ENCODE measurements at places on chromosomes 5 and 9.

DNA sequence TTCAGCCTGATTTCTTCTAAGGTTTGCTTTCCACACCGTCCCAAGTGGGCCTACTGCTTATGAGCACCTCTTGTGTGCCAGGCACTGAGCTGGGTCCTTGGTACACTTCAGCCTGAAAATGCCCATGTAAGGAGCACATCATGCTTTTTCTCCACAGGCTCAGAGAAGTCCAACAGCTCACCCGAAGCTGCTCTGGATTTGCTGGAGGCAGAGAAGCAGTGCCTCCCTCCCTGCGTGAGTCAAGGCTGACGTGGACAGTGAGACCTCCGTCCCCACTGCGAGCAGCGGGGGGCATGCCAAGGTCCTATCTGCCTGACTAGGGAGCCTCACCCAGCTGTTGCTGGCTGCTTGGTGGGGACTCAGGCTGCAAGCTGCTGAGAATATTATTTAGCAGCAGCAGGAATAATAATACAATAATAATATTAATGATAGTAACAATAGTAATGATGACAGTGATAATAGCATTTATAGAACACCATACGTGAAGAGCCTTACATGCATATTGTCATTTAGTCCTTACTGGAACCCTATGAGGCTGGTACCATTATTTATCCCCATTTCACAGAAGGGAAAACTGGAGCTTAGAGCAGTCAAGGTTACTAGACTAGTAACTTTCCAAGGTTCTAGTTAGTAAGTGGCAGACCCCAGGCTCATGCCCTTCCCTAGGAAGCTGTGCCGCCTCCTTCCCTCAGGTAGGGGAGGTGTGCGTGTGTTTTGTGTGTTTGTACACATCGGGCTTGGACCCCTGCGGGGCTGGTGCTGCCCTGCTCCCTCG lies 194.8 kb downstream of the HSPA4 start:
- DNase-seq = no peak

DNA sequence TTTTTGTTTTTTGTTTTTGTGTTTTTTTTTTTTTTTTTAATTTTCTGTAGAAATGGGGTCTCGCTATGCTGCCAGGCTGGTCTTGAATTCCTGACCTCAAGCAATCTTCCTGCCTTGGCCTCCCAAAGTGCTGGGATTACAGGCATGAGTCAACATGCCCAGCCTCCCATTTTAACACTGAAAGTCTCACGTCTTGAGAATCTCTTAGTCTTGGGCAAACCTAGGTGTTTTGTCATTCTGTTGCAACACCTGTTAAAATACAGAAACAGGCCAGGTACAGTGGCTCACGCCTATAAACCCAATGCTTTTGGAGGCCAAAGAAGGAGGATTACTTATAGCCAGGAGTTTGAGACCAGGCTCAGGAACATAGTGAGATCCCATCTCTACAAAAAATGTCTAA lies 599.0 kb downstream of the TLR4 start:
- no peak for DNase-seq

- DNase-seq = no peak
Observed at GRCh38 chr5:130295235-130295634, 391.0 kb downstream of the CHSY3 start.

DNA sequence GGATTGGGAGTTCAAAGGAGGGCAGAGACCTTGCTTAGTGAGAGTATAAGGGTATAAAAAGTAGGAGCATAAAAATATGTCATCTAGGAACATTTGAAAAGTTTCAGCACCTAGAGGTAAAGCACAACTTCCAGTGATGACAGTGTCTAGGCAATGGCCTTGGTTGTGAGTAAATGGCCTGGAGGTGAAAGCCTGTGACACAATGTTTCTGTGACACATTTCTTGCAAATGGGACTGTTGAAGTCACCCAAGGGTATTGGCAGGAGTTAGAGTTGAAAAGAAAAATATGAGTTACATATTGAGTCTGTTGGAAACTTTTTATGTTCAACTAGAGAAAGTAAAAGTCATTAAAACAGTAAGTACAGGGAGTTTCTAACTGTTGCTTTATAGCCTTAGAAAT lies 14.8 kb downstream of the C5orf47 start:
- DNase-seq = no peak

GRCh38 chr5:45252541-45252940 lies 443.6 kb downstream of the HCN1 start:
- DNase-seq = no peak

DNA sequence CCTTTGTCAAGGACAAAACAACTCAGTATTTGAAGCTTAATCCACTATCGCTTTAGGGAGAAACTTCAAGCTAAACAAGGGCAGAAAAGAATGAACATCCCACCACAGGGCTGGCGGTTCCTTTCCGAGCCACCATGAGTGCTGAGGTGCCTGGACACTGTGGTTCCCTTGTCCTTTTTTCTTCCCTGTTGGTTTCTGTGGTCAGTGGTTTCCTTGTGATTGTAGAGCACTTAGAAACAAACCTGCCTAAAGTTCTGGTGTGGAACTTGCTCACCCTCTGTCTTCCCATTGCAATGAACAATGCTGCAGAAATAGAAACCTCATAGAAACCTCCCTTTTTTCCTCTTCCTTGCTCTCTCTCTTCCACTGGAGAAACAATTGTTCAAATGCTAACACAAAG lies 79.3 kb upstream of the TBC1D2 start:
- DNase-seq = no peak

DNA sequence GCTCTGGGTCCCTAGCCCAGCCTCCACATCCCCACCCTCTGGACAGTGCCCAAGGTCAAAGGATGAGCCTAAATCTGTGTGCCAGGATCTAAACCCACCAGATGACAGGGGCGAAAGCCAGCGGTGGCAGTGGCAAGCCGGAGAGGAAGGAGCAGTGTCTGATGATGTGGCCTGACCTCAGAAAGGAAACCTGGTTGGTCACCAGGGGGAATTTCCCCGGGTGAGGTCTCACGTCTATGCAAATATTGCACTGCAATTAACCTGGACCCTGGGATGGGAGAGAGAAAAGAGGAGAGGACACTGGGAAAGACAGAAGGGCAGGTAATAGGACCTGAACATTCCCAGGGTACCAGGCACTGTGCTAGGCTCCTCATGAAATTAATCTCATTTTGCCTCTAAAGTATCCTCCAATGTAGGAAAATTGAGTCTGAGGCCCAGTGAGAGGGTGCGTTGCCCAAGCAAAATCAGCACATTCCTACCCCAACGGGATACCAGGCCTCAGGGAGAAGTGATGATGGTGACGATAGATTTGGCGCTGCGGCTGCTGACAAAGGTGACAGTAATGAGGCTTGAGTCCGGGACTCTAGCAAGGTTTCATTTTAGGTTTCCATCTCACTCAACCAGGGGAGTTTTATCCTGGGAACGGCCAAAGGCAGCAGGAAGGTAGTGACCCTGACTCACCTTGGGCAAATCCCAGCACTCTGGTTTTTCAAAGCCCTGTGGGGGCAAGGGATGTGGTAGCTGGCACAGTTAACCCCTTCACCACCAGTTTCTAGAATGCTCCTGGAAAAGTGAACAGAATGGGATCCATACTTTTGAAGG lies 13.4 kb upstream of the TNIP1 start:
- DNase-seq = peak; percentile 45

GRCh38 chr9:25260046-25260445 lies 418.2 kb downstream of the TUSC1 start:
- DNase-seq = no peak

- no peak for DNase-seq
Observed at GRCh38 chr9:131712151-131712716, 27.6 kb downstream of the RAPGEF1 start.

GRCh38 chr5:139335811-139336210 lies 5.8 kb upstream of the PAIP2 start:
- DNase-seq = no peak

GRCh38 chr5:176658817-176659511 lies 11.7 kb downstream of the TSPAN17 start:
- no peak for DNase-seq

DNA sequence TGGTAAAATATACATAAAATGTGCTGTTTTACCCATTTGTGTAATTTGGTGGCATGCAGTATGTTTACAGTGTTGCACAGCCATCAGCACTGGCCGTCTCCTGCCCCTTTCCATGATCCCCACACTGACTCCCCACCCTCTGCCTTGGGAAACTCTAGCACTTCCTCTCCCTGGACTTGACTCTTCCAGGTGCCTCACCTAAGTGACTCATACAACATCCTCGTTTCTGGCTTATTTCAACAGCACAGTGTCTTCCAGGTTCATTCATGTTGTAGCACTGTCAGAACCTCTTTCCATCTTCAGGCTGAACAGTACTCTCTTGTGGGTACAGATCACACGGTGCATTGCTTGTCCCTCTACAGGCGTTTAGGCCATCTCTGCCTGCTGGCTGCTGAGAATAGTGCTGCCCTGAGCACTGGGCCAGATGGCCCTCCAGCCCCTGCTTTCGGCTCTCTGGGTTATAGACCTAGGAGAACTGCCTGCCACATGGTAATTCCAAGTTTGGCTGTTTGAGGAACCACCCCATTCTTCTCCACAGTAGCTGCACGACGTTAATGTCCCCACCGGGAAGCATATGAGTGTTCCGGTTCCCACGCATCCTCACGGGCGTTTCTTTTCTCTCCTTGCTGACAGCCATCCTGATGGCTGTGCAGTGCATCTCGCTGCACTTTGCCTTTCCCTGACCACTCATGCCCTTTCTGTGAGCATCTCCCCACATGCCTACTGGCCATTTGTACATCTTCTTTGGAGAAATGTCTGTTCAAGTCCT lies 211.8 kb downstream of the FANCC start:
- no peak for DNase-seq

DNA sequence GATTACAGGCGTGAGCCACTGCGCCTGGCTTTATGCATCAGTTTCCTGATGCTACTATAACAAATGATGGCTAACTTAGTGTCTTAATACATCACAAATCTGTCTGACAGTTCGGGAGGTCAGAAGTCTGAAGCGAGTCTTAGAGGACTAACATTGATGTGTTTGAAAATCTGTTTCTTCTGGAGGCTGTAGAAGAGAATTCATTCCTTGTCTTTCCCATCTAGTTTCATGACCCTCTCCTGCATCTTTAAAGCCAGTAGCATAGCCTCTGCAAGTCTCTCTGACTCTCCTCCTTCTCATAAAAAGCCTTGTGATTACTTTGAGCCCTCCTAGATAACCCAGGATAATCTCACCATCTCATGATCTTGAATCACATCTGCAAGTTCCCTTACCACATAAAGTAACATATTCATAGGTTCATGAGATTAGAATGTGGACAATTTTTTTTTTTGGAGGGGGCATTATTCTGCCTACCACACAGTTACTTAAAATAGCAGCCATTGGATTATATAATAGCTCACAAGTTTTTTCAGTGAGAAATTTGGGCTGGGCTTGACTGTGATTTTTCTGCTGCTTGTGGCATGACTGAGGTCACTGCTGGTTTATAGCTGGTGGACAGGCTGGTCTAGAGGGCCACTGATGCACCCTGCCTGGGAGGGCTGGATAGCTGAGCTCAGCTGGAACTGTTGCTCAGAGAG lies 134.8 kb downstream of the FBXL7 start:
- DNase-seq = no peak
